ENCODE measurements at places on chromosomes 7 and 10. TPM values are rescaled to one million over a fixed set of nuclear protein-coding genes. Genes with fewer than 3 reads are reported as not detected.
A peak's percentile ranks its signal among the peaks of the same experiment; 100 is the strongest.

Gene CYP26C1
- not detected for polyA plus RNA-seq

Gene CALML3
- polyA plus RNA-seq: 0.08 TPM

Gene PTF1A
- 0.83 TPM for polyA plus RNA-seq

Gene OPALIN
- polyA plus RNA-seq: 0.83 TPM

Gene PVRIG
- polyA plus RNA-seq: 13.5 TPM

Gene SHH
- 4.3 TPM for polyA plus RNA-seq

DNA sequence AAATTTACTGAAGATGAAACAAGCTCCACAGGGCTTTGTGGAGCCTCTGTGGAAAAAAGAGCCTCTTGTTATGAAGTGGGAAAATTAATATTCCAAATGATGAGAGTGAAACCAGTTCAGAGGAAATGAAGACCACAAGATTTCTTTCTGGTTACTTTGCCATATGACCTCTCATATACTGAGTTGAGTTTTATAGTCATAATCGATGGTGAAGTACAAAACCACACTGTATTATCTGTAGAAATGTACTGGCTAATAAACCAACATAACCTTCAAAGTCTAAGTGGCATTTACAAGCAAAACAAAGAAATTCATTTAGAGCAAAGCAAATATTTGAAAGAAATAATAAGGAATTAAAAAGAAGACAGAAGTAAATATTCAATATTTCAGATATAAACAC lies 662.6 kb upstream of the ZWINT start:
- DNase-seq: no peak

DNA sequence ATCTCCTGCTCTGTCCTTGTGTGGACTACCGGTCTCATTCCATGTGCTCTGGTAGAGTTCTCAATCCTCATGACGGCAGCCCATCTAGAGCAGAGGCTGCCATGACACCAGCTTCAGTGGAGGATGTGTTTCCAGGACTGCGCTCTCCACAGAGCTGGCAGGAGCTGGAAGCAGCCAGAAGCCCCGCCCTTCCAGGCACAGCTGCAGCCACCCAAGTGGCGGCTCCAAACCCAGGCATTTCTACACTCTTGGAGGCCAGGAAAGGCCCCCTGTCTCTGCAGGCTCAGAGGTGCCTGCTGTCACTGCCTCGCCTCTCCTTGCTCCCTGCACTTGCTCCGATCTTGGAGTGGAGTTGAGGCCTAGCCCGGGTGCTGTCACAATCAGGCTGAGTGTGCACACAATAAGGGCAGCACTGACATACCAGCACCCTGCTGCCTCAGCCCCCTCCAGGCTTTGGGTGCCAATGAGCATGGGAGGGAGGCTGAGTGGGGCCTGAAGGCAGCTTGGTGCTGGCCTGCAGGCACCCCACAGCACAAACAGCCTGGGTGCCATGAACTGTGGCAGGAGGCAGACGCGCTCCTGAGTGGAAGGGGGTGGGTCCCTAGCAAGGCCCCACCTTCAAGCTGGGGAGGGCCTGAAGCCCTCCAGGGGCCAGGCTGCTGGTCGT lies 122.1 kb downstream of the LRRN3 start:
- DNase-seq: no peak

DNA sequence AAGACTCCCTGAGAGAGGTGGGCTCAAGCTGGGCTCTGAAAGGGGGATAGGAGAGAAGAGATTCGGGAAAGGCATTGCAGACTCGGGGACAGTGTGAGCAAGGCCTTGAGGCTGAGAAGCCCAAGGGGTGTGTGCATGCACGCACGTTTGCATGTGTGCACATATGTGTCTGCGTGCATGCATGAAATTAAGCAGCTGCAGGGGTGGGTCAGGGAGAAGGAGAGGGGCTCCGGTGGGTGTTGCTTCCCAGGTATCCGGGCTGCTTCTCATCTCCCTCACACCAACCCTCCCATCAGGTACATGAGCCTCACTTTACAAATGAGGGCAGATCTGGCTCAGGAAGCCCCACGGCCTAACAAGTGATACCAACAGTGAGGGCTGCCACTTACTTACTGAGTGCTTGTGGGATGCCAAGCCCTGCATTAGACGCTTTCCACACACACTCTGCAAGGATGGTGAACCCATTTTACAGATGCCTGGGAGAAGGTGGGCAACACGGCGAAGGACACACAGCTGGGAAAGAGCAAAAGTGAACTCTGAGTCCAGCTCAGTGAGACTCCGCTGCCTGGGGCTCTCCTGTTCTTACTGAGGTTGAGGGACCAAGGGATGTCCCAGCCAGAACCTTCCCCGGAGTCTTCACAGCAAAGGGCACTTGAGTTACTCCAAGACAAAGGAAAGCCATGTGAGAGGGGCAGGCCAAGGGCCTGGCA lies 26.4 kb downstream of the ZCCHC24 start:
- DNase-seq: no peak

DNA sequence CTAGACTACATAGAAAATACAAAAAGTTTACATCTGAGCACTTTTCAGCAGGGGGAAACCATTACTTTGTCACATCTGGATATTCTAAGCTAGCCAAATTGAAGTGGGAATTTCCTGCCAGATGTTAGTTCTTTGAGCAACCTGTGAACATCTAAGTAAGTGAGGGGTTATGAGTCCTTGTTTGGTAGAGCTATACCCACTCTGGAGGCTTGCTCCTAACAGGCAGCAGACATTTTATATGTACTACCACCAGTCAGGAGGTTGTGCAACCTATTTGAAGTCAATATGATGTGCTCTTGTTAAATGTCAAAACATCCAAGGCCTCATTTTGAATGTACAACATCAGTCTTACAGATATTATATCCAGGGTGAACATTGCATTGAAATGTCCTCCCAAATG lies 143.3 kb upstream of the KAT6B start:
- DNase-seq: no peak

GRCh38 chr10:26550774-26551526 lies 112.8 kb downstream of the APBB1IP start:
- no peak for DNase-seq

DNA sequence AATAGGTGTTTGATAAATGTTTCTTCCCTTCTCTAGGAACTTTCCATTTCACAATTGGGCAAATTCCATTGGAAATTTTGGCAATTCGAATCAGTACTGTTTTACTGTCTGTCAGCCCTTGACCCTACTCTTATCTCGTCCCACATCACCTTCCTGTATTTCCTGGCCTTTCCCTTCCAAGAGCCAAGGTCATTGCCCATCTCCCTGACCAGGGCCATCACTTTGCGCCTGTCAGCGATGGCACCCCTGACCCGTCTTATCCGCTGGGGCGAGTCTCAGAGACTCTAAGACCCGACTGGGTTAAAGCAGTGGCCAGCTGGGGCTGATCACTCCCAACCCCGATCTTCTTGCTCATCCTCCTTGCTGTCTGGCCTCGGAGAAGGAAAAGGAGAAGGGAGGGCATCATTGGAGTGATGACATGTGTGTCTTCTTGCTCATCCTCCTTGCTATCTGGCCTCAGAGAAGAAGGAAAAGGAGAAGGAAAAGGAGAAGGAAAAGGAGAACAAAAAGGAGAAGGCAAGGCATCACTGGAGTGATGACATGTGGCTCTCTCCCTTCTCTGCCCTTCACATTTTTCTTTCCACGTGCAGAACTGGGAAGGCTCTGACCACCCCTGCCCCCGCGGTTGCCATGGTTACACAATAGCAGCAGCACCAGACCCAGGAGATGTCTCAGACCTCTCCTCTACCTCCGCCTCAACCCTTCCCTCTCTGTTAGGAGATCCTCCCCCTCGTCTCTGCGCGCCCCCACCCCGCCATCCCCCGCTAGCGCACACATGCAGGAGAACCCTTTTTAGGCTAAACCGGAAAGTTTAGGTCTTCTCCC lies 2.0 kb downstream of the SEMA3D start:
- DNase-seq: peak; percentile 77

DNA sequence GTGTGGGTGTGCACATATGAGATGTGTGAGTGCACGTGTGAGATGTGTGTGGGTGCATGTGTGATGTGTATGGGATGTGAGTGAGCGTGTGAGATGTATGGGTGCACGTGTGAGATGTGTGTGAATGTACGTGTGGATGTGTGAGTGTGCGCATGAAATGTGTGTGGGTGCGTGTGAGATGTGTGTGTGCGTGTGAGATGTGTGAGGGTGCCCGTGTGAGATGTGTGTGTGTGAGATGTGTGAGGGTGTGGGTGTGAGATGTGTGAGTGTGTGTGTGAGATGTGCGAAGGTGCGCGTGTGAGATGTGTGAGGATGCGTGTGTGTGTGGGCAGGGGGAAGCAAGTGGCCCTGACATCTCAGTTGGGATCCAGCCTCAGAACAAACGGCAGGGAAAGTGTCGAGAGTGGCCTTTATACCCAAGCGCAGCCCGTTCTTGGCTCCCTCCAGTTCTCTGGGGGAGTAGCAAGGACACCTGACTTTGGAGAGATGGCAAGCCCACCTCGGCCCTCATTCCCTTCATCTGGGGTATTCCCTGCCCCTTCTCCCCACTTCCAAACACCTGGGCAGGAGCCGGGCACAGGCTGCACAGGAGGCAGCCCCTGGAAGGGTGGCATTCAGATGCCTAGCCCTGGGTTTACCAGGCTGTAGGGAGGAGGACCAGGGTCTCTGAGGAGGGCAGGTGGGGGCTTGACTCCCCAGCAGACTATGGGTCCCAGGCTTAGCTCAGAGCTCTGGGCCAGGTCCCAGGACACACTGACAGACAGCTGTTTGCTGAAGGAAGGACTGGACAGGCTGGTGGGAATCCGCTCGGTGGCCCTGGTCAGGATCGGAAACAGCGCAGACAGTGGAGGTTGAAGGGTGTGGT lies 31.6 kb downstream of the PPIF start:
- DNase-seq: no peak

DNA sequence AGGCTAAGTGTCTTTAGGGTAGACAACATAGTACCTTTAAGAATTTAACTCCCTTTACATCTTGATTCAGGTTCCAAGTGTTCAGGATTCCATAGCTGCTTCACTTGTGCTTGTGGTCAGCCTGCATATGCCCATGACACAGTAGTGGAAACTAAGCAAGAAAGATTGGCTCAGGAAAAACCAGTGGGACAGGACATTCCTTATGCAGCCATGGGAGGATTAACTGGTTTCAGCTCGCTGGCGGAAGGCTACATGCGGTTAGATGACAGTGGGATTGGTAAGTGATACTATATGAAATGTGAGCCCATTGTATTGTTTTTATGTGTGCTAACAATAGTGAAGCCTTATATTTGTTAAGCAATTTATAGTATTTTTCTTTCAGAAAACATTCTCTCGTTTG lies 11.3 kb downstream of the FAM221A start:
- no peak for DNase-seq

- no peak for DNase-seq
These were observed 140.9 kb downstream of the AUTS2 start for GRCh38 chr7:69739190-69739589.

DNA sequence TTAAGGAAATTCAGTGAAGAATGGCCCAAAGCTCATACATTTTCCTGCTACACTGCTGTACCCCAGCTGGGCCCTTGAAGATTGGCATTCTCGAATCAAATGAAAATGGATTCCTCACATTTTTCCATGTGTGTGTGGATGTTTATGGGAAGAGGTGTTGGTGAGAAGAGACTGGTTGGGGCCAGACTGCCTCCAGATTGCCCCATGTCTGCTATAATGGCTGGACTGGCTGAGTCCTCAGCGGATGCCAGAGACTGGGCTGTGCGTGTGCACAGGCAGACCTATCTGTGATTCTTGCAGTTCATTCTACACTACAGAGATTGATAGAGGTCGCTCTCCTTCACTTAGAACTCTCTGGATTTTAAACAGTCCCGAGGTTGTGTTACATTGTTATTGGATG lies 183.6 kb upstream of the GDF10 start:
- no peak for DNase-seq

DNA sequence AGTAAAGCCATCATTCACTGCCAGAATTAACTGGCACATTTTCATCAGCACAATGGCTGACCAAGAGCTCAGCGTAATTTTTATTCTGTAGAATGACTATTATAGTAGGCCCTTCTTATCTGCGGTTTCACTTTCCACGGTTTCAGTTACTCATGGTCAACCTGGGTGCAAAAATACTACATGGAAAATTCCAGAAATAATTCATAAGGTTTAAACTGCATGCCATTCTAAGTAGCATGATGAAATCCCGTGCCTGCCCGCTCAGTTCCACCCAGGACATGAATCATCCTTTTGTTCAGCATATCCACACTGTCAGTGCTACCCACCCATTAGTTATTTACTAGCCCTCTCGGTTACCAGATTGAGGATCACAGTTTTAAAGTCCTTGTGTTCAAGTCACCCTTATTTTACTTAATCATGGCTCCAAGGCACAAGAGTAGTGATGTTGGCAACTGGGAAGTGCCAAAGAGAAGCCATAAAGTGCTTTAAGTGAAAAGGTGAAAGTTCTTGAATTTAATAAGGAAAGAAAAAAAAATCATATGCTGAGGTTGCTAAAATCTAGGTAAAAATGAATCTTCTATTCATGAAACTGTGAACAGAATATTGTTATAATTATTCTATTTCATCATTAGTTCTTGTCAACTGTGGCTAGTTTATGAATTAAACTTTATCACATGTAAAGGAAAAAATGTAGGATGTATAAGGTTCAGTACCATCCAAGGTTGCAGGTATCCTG lies 204.9 kb downstream of the DOCK4 start:
- no peak for DNase-seq

- DNase-seq: no peak
These were observed 2.0 kb upstream of the NRAP start for GRCh38 chr10:113665806-113666354.

GRCh38 chr10:130573446-130573845 lies 437.3 kb downstream of the GLRX3 start:
- DNase-seq: no peak

DNA sequence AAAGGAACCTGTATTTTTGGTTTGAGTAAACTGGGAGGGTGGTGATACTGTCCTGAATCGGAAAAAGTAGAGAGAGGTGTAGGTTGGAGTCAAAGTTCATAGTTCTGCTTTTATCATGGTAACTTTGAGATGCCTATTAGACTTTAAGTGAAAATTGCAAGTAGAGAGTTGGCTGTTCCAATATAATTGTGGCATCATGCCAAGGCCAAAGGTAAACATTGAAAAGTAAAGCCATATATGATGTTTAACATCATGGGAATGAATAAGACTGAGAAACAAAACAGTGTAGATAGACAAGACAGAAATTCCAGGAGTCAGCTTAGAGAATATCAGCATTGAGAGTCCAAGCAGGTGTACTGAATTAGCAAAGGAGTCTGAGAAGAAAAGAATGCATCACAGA lies 570.9 kb downstream of the HTR7 start:
- no peak for DNase-seq

DNA sequence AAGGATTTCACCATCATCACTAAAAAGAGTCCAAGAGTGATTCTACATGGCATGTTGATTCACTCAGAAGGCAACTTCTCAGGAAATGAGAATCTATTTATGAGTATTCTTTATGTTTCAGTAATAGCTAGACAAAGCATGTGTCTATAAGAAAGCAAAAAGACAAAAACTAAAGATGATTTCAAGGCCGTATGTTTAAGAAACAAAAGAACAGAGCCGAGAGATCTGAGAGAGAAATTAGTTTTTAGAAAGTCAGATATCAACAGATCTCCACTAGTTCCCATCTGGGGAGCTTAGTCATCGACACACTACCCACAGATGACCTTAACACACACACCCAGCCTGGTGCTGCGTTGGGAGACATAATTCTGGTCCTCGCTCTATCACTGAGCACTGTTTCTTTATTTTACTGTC lies 21.0 kb downstream of the PIP4K2A start:
- no peak for DNase-seq

- DNase-seq: no peak
These were observed 12.6 kb downstream of the BAZ1B start for GRCh38 chr7:73509463-73509862.
